Thymus (tissue), 14 donors: ENCODE measurements at places on chromosomes 4 and X. TPM values are rescaled to one million over a fixed set of nuclear protein-coding genes. Genes with fewer than 3 reads are reported as not detected.
A peak's percentile ranks its signal among the peaks of the same experiment; 100 is the strongest.

DNA sequence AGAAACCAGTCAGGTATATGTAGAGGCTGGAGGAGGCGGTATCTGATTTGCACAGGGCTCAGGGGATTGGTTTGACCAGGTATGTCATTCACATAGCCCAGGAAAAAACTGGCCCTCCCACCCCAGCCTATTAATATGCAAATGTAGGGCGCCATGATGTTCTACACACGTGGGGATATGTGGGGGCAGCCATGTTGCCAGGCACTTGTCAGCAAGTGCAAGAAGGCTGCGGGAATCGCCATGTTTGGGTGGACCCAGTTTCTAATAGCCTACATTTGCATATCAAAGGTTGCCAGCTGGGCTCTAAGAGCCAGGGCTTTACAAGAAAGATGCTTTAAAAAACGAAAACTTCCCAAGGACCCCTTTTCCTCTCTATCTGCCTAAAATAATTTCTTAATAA, 335.1 kb downstream of the SMARCA1 start:
- H3K4me1 ChIP-seq = no peaks in the 10 kb centered on the region
- DNase-seq = no peak
- no peaks in the 10 kb centered on the region for H3K27me3 ChIP-seq
- no peak overlapping the region for H3K27ac ChIP-seq

- DNase-seq = no peak
- H3K4me3 ChIP-seq = no peak overlapping the region
Observed at GRCh38 chr4:159284113-159284512, 181.2 kb downstream of the RAPGEF2 start.

GRCh38 chr4:126899331-126899801, 733.4 kb upstream of the INTU start:
- H3K4me3 ChIP-seq = no peak overlapping the region
- no peaks in the 10 kb centered on the region for H3K27me3 ChIP-seq
- H3K36me3 ChIP-seq = no peaks in the 10 kb centered on the region
- no peak for DNase-seq
- no peaks in the 10 kb centered on the region for H3K4me1 ChIP-seq
- H3K27ac ChIP-seq = no peak overlapping the region

DNA sequence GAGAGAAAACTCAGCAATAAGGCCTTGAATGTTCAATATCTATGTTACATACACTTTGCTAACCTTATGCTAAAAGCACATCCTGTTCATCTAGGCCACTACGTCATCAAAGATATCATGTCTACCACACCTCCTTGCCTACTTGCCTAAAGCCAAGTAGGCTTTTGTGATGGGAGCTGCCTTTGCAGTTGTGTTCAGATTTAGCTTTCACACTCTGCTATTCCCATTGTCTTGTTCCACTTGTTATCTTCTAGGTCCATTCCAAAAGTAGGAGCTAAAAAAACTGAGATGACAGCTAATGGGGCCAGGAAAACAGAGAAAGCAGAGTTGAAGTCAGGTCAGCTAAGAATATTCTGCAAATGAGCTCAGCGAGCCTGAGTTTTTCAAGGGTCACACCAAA, 153.6 kb upstream of the EDNRA start:
- no peak overlapping the region for H3K27ac ChIP-seq
- DNase-seq = no peak
- H3K4me3 ChIP-seq = no peak overlapping the region
- H3K27me3 ChIP-seq = no peaks in the 10 kb centered on the region

GRCh38 chrX:3407781-3408180, 61.3 kb upstream of the MXRA5 start:
- no peak for DNase-seq
- H3K4me1 ChIP-seq = no peaks in the 10 kb centered on the region
- H3K4me3 ChIP-seq = no peak overlapping the region
- H3K27ac ChIP-seq = no peak overlapping the region

The COL4A6 gene
- total RNA-seq = 1.4 TPM

The DUSP21 gene
- not detected for total RNA-seq

GRCh38 chr4:184039963-184040383, 134.9 kb downstream of the STOX2 start:
- no peaks in the 10 kb centered on the region for H3K36me3 ChIP-seq
- peak; percentile 81 for DNase-seq
- H3K27me3 ChIP-seq = peaks cover 2% of the 10 kb centered on the region
- peak overlapping the region; percentile 67 for H3K27ac ChIP-seq
